Kidney (tissue), 22 donors: ENCODE measurements at places on chromosomes 13 and 19. TPM values are rescaled to one million over a fixed set of nuclear protein-coding genes. Genes with fewer than 3 reads are reported as not detected.

- no peak overlapping the region for H3K27ac ChIP-seq
- H3K4me3 ChIP-seq = no peak overlapping the region
- no peaks in the 10 kb centered on the region for H3K27me3 ChIP-seq
- H3K4me1 ChIP-seq = no peaks in the 10 kb centered on the region
- no peaks in the 10 kb centered on the region for H3K36me3 ChIP-seq
These were observed 71.4 kb upstream of the CLDN10 start for GRCh38 chr13:95480791-95481780.

DNA sequence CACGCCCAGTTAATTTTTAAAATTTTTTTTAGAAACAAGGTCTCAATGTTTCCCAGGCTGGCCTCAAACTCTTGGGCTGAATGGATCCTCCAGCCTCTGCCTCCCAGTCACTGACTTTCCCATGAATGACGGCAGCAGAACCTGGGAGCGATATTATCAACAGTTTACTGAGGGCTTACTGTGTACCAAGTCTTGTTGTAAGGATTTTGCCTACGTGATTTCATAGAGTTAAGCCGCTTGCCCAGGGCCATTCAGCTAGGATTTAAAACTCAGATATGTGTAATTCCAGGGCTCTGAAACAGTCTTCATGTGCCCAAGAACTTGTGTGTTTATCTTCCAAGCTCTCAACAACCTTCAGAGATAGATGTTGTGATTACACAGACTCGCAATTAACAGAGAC, 6.0 kb upstream of the KXD1 start:
- H3K27ac ChIP-seq = no peak overlapping the region
- no peaks in the 10 kb centered on the region for H3K4me1 ChIP-seq
- DNase-seq = no peak
- H3K36me3 ChIP-seq = no peaks in the 10 kb centered on the region
- no peak overlapping the region for H3K4me3 ChIP-seq

The ZNF90 gene
- total RNA-seq = 4.7 TPM

DNA sequence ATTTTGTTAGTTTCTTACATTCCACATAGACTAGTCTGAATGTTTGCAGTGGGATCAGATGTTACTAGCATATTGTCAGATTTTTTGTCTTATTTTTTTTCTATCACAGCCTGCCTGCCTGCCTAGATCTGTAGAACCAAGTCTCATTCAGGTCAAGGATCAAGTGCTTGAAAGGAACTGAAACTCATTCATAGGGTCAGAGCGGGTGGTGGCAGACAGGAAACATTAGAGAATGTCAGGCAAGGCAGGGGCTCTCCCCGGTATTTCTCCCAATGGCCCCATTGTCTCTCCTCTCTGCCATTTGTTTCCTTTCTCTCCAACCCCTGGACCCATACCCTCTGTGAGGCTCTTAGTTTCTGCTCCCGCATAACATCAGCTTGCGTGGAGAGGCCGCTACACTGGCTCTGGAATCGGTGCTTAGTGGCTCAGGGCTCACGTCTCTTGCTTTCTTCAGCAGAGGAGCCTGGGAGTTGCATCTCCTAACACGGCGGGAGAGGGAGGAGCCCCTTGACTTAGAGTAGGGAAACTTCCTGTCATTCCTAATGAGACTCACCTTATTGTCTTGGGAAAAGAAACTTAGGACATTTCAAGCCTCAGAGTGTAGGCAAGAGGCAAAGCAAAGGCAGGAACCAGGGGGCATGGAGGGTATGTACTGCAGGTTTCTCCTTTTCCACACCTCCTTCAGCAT, 35.6 kb upstream of the SPATA13 start:
- no peaks in the 10 kb centered on the region for H3K36me3 ChIP-seq
- no peak overlapping the region for H3K27ac ChIP-seq
- H3K27me3 ChIP-seq = no peaks in the 10 kb centered on the region
- H3K4me1 ChIP-seq = no peaks in the 10 kb centered on the region

GRCh38 chr13:21606796-21607195, 2.8 kb upstream of the MICU2 start:
- no peaks in the 10 kb centered on the region for H3K27me3 ChIP-seq
- H3K36me3 ChIP-seq = no peaks in the 10 kb centered on the region
- no peaks in the 10 kb centered on the region for H3K4me1 ChIP-seq
- H3K27ac ChIP-seq = no peak overlapping the region
- H3K4me3 ChIP-seq = no peak overlapping the region

DNA sequence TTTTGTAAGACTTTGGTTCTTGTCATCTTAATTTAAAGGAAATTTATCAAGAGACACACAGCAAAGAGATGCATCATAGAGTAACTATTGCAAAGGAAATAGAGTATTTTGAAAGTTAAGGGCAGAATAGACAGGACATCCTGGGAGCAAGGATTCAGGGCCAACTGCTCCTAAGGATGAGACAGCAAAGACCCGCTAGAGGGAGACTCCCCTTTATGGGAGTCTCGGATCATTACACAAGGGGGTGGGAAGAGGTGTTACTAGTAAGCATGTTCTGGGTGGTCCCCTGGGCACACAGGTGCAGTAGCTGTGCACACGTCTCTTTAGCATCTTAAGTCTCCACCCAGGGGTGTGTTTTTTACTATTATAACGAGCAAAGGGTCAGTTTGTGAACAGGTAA, 9.6 kb downstream of the ZSCAN5C start:
- H3K4me1 ChIP-seq = no peaks in the 10 kb centered on the region
- no peak overlapping the region for H3K4me3 ChIP-seq
- H3K27me3 ChIP-seq = no peaks in the 10 kb centered on the region
- no peak overlapping the region for H3K27ac ChIP-seq

GRCh38 chr13:70310396-70311119, 202.3 kb upstream of the KLHL1 start:
- H3K36me3 ChIP-seq = no peaks in the 10 kb centered on the region

The CRX gene
- not detected for total RNA-seq

GRCh38 chr13:52002361-52002760, 8.9 kb downstream of the ATP7B start:
- H3K4me1 ChIP-seq = peaks cover 10% of the 10 kb centered on the region
- no peak for DNase-seq
- H3K4me3 ChIP-seq = no peak overlapping the region
- H3K27me3 ChIP-seq = no peaks in the 10 kb centered on the region

DNA sequence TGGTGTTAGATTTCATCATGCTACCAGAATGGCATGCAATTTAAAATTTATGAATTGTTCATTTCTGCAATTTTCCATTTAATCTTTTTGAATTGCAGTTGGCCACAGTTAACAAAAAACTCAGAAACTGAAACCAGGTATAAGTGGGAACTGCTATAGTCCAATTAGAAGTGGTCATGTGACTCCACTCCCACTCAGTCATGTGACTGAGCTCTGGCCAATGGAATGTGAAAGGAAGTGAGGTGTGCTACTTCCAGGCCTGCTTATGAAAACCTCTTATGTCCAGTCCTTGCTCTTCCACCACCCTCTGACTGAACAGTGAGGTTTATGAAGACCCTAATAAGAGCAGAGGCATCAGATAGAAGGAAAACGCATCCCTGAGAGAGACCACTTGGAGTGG, 47.0 kb downstream of the DLEU7 start:
- H3K27ac ChIP-seq = no peak overlapping the region
- DNase-seq = no peak
- H3K36me3 ChIP-seq = no peaks in the 10 kb centered on the region
- no peak overlapping the region for H3K4me3 ChIP-seq
- H3K4me1 ChIP-seq = peaks cover 3% of the 10 kb centered on the region

DNA sequence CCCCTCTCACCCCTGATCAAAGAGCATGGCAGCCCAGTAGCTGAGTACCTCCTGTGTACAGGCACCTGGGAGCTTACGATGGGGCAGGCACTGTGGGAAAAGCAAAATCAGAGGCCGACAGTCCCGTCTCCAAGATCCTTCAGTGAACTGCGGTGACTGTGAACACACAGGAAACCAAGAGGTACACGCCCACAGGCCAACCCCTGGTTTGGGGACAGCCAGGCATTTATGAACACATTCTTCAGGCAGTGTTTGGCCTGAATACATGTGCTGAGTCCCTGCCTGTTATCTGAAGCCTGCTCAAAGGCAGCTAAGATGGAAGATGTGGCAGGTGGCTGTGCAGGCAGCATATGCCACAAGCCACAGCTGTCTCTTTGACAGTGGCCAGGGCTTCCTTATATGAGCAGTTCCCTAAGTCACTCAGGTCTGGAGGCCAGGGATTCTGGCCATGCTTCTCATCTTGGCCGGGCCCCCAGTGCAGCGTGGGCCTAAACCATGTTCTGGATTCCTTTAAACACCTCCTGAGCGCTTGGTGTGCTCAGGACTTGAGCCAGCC, 123.6 kb downstream of the UQCRFS1 start:
- H3K27ac ChIP-seq = no peak overlapping the region
- H3K4me1 ChIP-seq = no peaks in the 10 kb centered on the region
- no peaks in the 10 kb centered on the region for H3K27me3 ChIP-seq
- no peak overlapping the region for H3K4me3 ChIP-seq
- DNase-seq = no peak

The ATCAY gene
- 0.16 TPM for total RNA-seq

GRCh38 chr19:50320596-50320995, 8.6 kb downstream of the KCNC3 start:
- no peaks in the 10 kb centered on the region for H3K27me3 ChIP-seq
- H3K36me3 ChIP-seq = no peaks in the 10 kb centered on the region
- no peaks in the 10 kb centered on the region for H3K4me1 ChIP-seq
- H3K4me3 ChIP-seq = no peak overlapping the region
- DNase-seq = no peak
- no peak overlapping the region for H3K27ac ChIP-seq

The ZNF626 gene
- total RNA-seq = 20.6 TPM

DNA sequence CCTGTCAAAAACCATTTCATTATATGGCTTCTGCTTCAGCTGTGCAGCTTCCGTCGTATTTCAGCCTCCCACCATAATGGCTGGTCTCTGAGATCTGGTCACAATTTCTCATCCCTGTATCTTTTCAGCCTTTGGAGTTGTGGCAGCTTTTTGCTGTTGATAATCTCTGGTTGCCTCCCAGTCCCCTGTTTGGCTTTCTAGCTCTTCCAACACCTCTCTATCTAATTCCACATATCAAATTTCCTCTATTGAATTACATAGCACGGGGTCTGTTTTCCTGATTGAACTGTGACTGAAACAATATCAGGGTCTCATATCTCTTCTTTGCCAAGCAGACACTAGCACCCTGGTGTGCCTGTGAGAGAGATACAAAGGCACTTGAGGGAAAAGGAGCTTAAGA, 222.1 kb upstream of the OBI1 start:
- no peak overlapping the region for H3K27ac ChIP-seq
- H3K4me1 ChIP-seq = no peaks in the 10 kb centered on the region
- DNase-seq = no peak
- no peaks in the 10 kb centered on the region for H3K27me3 ChIP-seq
- H3K36me3 ChIP-seq = no peaks in the 10 kb centered on the region

The KLK1 gene
- total RNA-seq = 0.41 TPM

GRCh38 chr13:28493740-28494503, 1.0 kb downstream of the FLT1 start:
- no peak for DNase-seq
- H3K27ac ChIP-seq = peak overlapping the region; percentile 83
- H3K36me3 ChIP-seq = no peaks in the 10 kb centered on the region
- H3K4me1 ChIP-seq = no peaks in the 10 kb centered on the region

DNA sequence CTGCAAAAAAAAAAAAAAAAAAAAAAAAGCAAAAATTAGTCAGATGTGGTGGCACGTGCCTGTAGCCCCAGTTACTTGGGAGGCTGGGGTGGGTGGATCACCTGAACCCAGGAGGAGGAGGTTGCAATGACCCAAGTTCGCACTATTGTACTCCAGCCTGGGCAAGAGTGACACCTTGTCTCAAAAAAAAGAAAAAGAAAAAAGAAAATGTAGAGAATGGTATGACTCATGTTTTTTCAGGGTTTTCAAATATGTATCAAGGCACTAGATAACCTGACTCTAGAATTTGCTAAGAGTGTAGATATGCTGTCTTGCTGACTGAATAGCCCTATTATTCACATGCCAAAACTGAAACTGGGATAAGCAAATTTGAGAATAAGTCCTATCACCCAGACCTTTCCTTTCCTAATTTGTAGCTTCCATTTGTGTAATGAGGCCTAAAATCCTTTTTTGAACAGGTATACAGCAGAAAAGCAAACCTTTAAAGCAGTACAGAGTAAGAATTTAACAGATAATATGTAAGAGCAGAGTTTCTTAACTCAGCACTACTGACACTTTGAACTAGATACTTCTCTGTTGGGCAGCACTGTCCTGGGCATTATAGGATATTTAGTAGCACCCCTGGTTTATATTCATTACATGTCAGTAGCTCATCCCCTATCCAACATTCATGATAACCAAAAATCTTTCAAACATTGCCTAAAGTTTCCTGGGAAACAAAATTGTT, 108.6 kb downstream of the ELF1 start:
- H3K4me3 ChIP-seq = no peak overlapping the region
- H3K27ac ChIP-seq = no peak overlapping the region
- no peaks in the 10 kb centered on the region for H3K36me3 ChIP-seq
- no peaks in the 10 kb centered on the region for H3K27me3 ChIP-seq
- H3K4me1 ChIP-seq = no peaks in the 10 kb centered on the region

GRCh38 chr13:25857830-25858229, 194.0 kb downstream of the SHISA2 start:
- H3K27me3 ChIP-seq = no peaks in the 10 kb centered on the region
- DNase-seq = no peak
- no peak overlapping the region for H3K27ac ChIP-seq
- H3K4me3 ChIP-seq = no peak overlapping the region
- H3K4me1 ChIP-seq = no peaks in the 10 kb centered on the region

GRCh38 chr19:18520848-18521691, 800 bp downstream of the ELL start:
- peaks cover 22% of the 10 kb centered on the region for H3K4me1 ChIP-seq
- no peaks in the 10 kb centered on the region for H3K36me3 ChIP-seq
- no peaks in the 10 kb centered on the region for H3K27me3 ChIP-seq
- peak overlapping the region; percentile 99 for H3K27ac ChIP-seq
- peak overlapping the region; percentile 87 for H3K4me3 ChIP-seq
- DNase-seq = peak; percentile 88

The LAIR2 gene
- total RNA-seq = not detected

DNA sequence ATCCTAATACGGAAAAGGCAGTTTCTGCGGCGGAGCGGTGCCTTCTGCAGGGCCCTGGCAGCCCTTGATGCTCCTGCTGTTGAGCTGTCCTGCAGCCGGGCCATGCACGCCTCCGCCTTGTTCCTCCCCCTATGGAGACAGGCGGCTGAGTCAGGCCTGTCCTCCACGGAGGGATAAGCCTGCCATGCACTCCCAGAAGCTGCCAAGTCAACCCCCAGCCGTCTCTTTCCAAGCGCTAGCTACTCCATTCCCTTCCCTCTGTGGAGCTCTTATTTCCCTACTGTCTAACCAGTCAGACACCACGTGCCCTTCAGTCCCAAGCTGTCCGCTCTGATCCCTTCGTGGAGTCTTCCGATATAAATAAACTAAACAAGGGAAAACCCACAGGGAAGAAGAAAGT, 197.0 kb downstream of the COL4A1 start:
- no peak overlapping the region for H3K4me3 ChIP-seq
- no peak overlapping the region for H3K27ac ChIP-seq

DNA sequence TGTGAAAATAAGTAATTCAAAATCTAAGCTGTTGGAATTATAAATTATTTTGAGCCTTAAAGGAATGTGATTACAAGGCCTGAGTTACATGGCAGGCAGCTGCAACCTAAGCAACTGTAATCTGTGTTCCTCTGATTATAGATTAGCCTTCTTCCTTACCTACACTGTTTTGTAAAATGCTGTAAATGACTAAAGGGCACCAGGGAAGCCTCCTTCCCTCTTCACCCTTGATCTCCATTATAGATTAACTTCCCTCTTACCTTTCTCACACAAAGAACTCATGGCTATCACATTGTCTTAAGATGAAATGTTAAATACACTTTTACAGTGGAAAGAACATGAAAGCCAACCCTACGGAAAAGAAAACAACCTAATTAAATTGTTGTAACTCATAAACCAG, 423.7 kb upstream of the KLF12 start:
- H3K27ac ChIP-seq = no peak overlapping the region
- no peaks in the 10 kb centered on the region for H3K27me3 ChIP-seq
- no peaks in the 10 kb centered on the region for H3K4me1 ChIP-seq
- H3K4me3 ChIP-seq = no peak overlapping the region
